HuH-7 (cell line): ENCODE measurements at places on chromosomes 3 and 15.

DNA sequence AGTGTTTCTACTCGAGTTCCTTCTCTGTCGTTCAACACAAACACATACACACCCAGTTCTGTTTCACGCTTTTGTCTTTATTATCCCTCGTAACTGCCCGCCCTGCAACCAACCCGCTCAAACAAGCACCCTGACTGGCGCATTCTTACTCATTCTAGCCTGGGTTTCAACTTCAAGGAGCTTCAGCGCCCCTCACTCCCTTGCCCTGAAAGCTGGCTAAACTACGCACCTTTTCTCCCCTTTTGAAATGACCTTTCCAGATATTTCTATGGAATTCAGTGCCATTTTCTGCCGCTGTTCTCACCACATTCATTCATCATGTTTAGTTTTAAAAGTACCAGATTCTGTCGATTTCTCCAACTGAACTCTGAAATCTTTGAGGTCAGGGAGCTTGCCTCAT, 653 bp upstream of the MFSD1 start:
- DNase-seq: no peak

GRCh38 chr15:27017168-27017809, 46.3 kb downstream of the GABRG3 start:
- peak; percentile 63 for DNase-seq

DNA sequence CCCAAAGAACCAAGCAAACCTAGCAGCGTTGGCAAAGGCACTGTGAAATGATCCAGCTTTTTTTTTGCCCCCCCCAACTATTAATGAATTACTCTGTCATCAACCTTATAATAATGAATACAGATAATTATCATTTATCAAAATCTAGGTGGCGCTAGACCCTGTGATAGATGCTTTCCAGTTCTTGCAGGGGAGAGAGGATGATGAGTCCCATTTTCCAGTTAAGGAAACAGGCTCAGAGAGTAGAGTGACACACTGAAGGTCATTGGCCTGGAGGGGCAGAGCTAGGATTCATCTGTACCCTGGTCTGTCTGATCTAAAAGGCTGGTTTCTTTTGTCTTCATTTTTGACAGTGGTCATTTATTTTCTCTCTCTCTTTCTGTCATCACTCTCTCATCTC, 5.0 kb downstream of the ACOX2 start:
- DNase-seq: no peak

DNA sequence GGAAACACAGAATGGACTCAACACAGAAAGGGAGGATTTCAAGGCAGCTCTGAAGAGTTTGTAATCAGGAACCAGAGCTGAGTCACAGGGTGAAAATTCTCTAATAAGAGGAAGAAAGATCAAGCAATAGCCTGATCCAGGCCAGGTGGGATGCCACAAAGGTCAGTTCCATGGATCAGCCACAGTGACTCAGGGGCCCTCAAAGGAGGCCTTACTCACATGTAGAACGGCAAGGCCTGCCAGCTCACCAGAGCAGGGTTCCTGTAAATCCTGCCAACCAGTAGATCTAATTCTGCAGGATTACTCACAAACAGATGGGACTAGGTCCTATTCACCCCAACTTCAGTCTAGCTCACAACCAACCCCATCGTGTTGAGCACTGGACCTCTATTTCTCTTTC, 78.3 kb upstream of the PPP2R3A start:
- DNase-seq: no peak

- DNase-seq: no peak
These were observed 146.6 kb downstream of the SERPINI1 start for GRCh38 chr3:167882057-167882667.

DNA sequence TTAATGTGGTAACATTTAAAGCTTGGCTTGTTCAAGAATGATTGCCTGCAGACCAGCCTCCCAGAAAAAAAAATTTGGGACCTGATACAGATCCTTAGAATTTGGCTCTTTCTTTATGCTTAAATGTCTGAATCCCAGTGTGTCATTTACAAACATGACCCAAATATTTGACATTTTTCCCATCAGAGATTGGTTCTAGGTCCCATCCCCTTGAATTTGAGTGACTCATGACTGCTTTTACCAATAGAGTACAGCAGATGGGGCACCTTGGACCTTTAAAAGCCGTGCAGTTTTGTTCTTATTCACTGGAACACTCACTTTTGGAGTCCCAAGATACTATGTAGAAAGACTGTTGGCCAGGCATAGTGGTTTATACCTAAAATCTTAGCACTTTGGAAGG, 231.6 kb downstream of the ZIC1 start:
- no peak for DNase-seq

DNA sequence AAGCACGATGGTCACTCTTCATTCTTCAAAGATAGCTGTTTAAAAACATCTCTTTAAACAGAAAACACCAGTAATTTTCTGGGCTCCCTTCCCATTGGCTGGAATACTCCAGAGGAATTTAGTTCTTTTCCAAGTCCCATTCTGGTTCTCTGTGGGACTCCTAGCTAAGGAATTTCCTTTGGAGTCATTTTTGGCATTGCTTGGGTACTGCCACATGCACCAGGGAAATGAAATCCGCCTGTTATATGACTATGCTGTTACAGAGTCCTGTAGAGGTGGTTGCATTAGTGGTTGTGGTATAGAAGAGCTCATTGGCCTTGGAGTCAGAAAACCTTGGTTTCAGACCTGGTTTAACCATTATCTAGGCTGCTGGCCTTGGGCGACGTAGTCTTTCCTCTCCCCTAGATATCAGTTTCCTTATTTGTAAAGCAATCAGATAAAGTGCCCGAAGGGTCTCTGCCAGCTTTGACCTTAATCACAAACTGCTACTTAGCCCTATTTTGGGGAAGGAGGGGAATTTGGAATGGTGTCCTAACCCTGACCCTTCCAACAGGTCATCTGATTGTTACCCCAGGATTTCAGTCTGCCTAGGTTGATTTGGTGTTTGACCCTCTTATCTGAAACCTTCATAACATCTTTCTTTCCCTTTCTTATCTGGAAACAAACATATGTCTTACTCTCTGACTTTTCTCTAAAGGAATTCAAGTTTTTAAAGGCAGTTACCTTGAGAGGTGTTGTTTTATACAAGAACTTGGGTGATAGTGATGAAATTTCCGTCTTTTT, 13.4 kb downstream of the RTP1 start:
- peak; percentile 36 for DNase-seq

GRCh38 chr3:52327486-52328290, 11.6 kb downstream of the DNAH1 start:
- DNase-seq: no peak

DNA sequence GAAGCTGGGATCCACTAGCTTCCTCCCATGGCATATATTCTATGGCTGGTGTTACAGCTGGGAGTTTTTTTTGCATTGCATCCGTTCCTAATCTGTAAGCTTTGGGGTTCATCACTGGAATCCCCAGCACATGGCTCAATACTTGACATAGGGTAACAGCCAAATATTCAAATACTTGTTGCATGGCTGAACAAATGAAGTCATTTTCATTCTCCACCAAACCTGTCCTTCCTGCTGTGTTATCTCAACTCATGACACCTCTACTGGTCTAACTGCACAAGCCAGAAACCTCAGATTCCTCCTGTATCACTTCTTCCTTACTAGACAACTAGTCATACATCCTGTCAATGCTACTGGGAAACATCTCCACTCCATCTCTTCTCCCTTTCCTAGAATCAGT, 43.4 kb downstream of the ST3GAL6 start:
- no peak for DNase-seq

- peak; percentile 13 for DNase-seq
These were observed 71.5 kb downstream of the FOXP1 start for GRCh38 chr3:71512000-71512399.

GRCh38 chr15:85609492-85609891, 185.2 kb downstream of the KLHL25 start:
- no peak for DNase-seq

DNA sequence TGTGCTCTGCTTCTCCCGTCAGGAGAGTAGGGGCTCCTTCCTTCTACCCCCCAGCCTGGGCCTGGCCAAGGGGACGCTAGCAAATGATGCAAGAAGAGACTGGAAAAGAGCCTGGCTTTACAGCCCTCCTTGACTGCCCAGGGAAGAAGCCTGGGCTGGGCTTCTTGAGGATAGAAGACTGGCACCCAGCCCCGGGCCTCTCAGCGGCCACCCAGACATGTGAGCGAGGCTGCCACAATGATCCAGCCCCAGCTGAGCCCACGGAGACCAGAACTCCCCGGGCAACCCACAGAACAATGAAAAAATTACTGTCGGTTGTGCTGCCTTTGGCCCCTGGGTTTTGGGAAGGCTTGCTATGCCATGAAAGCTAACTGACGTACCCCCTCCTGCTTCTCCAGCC, 100.6 kb upstream of the PRR20G start:
- no peak for DNase-seq

GRCh38 chr3:43525941-43526607, 95.7 kb downstream of the ANO10 start:
- DNase-seq: no peak

DNA sequence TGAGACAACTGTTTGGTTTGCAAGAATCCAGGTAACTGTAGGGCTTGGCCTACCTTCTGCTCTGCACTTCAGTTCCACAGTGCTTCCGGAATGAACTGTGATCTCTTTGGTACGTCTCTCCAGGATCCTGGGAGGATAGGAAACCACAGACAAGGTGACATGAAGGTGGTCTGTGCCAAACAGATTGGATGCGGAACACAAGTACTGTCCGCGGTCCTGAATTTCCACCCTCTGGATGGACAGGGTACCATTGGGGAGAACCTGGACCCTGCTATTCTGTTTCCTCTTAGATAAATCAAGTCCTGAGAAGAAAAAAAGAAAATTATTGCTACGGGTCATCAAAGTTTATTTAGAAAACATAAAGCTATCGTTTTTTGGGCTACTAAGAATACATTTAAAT, 17.3 kb downstream of the IGSF10 start:
- DNase-seq: no peak

GRCh38 chr15:90557186-90558084, 27.7 kb downstream of the CRTC3 start:
- DNase-seq: no peak

GRCh38 chr3:152293347-152294006, 24.7 kb downstream of the MBNL1 start:
- no peak for DNase-seq

DNA sequence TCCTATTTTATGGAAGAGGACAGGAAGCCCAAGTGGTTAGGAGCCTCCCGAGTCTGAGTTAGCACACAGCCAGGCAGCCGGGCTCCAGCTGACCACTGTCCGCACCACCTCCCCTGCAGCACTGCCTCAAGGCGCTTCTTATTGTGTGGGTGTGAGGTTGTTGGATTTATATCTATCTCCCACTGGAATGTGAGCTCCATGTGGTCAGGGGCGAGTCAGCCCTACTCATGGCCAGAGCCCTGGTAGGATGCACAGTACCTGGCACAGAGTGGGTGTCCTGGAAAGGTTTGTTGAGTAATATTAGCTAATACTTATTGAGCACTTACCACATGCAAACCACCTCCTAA, 9.7 kb upstream of the FBLN2 start:
- no peak for DNase-seq

DNA sequence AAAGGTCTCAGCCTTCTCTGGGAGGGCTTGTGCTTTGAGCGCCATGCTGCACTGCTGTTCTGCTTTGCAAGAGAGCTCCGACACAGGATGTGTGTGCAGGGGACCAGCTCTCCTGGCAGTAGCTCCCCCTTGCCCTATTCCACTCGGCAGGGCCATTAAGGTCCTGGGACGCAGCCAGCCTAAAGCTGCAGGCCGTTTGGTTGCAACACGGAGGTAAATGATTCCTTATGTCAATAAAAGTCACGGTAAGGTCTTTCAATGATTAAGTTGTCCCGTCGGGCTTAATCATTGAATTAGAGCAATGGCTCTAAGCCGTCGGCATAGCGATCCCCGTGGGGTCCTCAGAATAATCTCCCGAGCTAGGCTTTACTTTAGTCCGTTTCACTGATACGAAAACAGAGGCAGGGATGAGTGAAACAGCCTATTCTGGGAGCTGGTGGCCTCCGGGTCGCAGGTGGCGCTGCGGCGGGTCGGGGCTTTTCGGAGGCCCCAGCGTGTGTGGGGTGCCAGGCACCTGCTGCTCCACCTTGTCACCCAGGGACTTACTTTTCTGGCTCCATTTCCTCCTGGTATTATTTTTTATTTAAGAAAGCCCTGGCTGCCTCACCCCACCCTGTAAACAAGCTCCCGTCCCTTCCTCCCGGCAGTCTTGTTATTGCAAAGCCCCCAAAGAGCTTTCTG, 525.2 kb downstream of the OCA2 start:
- DNase-seq: no peak
